ENCODE measurements at places on chromosomes 2 and 18.
A peak's percentile ranks its signal among the peaks of the same experiment; 100 is the strongest.

GRCh38 chr2:10575609-10576280, 114.0 kb downstream of the NOL10 start:
- DNase-seq: peak; percentile 79

- DNase-seq: no peak
Observed at GRCh38 chr18:6600667-6601167, 128.8 kb upstream of the ARHGAP28 start.

DNA sequence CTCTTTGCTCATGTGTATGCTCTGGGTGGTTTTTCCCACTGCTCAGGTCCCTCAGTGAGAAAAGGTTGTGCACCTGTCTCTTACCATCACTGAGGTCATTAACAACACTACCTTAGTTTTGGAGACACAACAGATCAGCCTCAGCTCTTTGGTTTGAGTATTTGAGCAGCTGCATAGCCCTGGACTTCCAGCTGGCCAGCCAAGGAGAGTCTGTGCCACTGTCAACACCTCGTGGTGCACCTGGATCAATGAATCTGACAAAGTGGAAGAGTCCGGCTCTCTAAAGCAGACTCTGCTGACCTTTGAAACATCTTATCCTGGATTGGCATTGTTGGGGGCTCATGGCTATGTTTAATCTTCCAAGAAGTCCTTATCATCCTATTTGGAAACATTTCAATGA, 30.0 kb downstream of the SERPINB8 start:
- DNase-seq: no peak

DNA sequence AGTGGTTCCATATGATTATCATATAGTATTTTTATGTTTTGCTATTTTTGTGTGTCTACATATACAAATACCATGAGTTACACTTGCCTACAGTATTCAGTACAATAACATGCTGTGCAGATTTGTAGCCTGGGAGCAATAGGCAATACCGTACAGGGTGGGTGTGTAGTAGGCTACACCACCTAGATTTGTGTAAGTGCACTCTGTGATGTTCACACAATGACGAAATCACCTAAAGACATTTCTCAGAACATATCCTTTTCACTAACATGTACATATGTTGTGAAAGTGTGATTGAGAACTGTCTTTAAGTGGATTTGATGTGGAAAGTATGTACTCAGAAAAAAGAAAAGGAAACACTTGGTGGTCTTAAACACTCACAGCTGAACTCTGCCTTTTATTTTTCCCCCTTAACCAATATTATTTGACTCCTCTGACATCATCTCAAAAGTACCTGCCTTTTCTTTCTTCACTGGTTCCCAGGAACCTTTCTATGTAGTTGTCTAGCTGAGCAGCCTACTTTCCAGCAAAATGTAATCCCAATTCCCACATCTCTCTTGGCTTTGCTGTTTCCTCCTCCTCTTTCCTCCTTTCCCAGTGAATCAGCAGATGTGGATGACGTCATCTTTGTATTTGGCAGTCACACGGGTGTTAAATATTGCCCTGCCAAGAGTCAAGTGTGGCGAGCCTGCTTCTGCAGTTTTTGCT, 47.7 kb downstream of the OSBPL6 start:
- peak; percentile 71 for DNase-seq

- DNase-seq: peak; percentile 67
Observed at GRCh38 chr2:9333591-9334171, 89.6 kb downstream of the ITGB1BP1 start.

DNA sequence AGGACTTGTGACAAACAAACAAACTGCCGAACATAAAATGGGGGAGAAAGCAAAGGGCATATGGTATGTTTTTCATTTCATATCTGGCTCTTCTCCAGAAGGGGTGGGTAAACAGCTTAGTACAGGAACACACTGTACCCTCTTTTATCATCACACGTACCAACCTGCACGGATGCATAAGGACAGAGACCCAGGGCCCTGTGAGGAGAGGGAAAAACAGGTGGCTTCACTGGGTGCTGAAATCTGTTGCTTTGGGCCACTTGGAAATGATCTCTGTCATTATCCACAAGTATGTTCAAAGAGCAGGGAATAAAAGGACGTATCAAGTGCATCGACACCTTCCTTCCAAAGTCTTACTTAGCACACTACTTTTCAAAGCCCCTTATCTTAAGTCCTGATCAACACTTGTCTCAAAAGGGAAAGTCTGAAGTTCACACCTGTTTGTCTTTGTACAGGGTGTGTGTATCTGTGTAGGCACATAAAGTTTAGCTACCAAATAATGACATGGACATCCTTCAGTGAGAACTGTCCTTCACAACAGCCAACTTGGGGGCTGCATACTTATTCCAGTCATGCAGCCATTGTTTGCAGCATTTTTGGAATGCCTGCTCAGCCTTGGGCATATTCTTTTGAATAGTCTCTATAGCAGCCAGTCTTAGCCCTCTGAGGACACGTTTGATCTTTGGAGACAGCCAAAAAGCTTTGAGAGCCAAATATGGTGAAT, 60.6 kb downstream of the IRS1 start:
- DNase-seq: no peak

DNA sequence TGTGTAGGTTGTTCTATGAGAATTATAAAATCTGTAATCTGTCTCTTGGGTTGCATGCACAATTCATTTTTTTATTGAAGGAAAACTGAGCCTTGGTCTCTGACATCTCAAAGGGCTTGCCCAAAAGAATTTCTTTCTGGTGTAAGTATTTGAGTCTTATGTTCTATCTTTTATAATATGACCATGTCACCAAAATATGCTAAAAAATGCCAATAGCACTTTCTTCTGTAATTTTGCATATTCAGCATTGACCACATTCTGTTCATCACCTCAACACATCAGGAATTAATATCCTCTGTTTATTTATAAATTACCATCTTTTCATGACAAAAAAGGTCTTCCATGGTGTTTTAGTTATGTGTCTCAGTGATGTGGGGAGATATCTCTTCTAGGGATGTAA, 268.7 kb upstream of the TCF4 start:
- DNase-seq: no peak

- peak; percentile 45 for DNase-seq
Observed at GRCh38 chr18:26909599-26910290, 44.2 kb upstream of the AQP4 start.

- DNase-seq: no peak
Observed at GRCh38 chr18:78765637-78766281, 213.9 kb upstream of the SALL3 start.

DNA sequence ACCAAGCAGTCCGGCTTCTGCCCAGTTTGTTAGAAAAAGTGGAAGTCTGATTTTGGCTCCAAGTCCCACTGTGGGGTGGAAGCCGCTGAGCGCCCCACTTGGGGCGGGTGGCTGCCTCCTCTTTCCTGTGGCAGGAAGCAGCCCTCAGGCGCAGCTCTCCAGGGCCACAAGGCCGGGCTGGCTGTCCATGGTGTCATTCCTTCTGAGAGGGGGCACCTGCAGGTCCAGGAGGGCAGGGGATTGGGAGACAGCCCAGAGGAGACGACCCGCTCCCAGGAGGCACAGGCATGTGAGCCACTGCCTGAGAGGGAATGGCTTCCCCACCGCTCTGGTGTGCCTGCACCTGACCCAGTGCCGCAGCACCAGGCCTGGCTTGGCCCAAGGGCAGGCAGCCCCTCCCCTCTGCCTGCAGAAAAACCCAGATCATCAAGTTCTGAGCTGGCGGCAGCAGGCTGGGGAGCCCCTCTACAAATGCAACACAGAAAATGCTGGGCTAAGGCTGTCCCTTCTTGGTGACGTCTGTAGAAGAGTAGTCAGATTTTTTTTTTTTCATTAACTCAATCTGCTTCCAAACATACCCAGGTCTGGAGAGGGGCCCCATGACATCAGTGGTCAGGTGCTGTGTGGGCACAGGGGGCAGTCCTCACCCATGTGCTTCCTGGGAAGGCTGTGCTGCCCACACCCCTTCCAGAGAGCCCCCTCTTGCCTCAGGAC, 38.4 kb downstream of the HS6ST1 start:
- DNase-seq: no peak

DNA sequence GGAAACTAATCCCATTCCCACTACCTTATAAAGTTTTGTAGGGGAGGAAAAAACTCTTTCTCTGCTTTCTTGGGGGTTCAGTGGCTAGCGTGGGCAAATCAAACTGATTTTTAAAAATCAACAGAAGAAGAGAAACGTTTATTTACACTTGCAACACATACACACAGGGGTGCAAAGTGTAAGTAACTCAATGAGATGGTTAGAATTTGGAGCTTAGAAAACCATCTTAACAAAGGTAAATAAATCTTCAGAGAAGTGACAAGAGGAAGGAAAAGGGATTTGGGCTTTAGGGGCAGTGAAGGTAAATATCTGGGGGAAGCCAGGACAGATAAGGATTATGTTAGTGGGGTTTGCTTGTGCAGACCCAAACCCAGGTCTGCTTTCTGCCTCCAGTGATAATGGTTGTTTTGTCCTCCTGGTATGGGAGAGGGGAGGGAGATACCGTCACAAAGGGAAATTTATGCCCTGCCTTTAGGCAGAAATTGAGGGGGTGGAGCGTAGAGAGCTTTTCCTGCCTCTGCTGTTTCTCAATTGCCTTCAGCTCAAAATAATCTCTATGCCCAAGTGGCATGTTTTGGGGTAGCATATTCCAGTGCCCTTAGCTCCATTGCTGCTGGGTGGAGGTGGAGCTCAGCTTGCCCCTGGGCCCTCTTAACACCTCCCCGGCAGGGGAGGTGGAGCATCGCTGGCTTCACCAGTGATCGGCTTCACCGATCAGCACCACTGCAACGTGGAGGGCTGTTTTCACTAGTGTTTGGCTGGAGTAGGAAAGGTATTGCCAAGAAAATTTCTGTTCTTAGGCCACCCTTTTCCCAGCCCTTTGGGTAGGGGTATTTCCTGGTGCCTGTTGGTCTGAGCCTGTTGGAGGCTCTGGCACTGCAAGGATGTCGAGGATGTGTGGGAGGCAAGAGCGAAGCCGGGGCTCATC, 92.2 kb downstream of the TEX51 start:
- no peak for DNase-seq

DNA sequence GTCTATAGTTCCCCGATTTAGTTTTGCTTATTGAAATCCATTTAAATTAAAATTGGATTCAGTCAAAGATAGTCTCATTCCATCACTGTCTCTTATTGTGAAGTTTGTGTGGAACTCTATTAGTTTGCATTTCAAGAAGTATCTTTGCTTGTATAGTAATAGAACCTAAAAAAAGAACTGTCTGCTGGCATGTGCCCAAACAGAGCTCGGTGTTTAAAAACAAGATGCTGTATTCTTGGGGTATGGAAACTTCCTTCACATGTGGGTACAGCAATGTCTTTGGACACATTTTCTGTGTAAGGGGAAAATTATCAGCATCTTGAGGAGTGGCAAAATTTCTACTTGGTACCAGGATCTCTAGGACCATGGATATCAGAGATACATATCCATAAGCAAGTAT, 292.6 kb downstream of the PLCL1 start:
- no peak for DNase-seq

Measured in urothelium cell line (cell line).